ENCODE measurements at places on chromosomes 7 and 10. TPM values are rescaled to one million over a fixed set of nuclear protein-coding genes. Genes with fewer than 3 reads are reported as not detected.

GRCh38 chr10:43585981-43586729, 11.7 kb upstream of the ZNF239 start:
- DNase-seq, result no peak

DNA sequence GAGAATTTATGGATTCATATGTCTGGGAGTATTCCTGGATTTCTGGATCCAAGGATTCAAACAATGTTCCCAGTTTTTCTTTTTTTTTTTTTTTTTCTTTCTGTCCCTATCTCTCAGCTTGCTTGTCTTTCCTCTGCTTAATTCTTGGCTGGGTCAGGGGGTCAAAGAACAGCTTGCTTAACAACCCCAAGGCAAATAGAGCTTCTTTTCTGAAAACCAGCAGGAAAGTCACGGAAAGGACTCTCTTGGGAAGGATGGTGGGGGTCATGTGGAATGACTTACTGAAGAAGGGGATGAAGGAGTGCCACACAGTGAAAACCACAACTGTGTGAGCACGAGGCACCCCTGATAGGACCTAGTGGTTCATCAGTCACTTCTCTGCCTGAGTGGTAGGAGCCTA, 36.1 kb downstream of the GRK5 start:
- DNase-seq, result no peak

GRCh38 chr7:139265673-139266072, 34.6 kb downstream of the UBN2 start:
- DNase-seq, result no peak

- no peak for DNase-seq
Measured at GRCh38 chr10:8361510-8361844, 307.0 kb downstream of the GATA3 start.

GRCh38 chr10:97531401-97531986, 32.8 kb downstream of the UBTD1 start:
- no peak for DNase-seq

GRCh38 chr7:13181216-13181615, 493.8 kb downstream of the ARL4A start:
- no peak for DNase-seq

- no peak for DNase-seq
Measured at GRCh38 chr10:29715296-29715695, 80.5 kb upstream of the SVIL start.

FRMPD2 gene
- total RNA-seq, result 1.2 TPM

DNA sequence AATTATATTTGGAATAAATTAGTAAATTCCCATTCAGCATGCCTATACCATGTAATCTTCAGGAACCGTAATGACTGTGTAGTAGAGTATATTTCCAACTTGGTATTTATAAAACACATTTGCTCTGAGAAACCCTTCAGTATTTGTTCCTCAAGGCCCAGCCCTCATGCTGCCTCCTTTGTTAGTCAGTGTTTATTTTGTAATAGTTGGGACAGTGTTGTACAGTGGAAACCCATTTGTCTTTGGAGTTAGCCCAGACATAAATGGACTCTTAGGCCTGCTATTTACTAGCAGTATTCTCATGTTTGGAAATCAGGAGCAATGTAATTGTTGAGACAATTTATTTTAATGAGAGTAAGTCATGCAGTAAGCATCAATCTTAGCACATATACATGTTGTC, 686.9 kb downstream of the AUTS2 start:
- no peak for DNase-seq

DNA sequence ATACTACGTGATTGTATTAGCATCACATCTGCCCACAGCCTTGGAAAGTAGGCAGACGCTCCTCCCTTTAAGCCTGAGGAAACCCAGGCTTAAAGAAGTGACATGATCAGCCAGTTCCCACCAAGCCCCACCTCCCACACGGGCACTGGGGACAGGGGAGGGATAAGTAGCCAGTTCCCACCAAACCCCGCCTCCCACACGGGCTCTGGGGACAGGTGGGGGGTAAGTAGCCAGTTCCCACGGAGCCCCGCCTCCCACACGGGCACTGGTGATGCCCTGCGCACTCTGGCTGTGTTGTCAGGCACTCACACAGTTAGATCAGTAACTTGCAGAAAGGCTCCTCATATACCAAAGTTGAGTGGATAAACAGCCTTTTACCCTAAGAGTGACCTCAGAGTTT, 606.8 kb downstream of the PTPRN2 start:
- DNase-seq, result no peak

HTR5A gene
- total RNA-seq, result not detected

PDE1C gene
- 47.8 TPM for total RNA-seq

UCMA gene
- total RNA-seq, result not detected
